NCI-H82 (cell line): ENCODE measurements at places on chromosomes 16 and 17.
A peak's percentile ranks its signal among the peaks of the same experiment; 100 is the strongest.

GRCh38 chr17:2239882-2240430 is 63.6 kb downstream of the SMG6 start:
- no peak for DNase-seq

DNA sequence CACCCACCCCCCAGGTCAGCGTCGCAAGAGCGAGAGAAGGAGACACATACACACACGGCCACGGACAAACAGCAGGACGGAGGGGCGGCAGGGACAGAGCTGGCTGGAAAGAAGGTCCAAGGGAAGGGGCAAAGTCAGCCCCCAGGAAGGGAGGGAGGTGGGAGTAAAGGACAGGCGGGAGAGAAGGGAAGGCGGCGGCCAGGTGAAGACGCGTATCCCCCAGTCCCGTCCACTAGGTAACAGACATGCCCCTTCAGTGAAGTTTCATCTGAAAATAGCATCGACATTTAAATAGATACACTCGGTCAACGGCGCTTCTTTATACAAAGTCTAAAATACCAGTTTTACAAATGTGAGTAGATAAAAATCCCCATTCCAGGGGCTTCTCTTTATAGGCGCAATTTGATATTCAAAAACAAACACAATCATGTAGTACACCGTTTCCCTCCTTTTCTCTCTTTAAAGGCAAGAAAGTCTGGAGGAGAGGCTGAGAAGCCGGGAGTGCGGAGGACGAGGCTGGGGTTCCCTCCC is 4.5 kb downstream of the CBX8 start:
- no peak for DNase-seq

- DNase-seq, result no peak
Measured at GRCh38 chr17:80647746-80648145, 103.1 kb downstream of the RPTOR start.

DNA sequence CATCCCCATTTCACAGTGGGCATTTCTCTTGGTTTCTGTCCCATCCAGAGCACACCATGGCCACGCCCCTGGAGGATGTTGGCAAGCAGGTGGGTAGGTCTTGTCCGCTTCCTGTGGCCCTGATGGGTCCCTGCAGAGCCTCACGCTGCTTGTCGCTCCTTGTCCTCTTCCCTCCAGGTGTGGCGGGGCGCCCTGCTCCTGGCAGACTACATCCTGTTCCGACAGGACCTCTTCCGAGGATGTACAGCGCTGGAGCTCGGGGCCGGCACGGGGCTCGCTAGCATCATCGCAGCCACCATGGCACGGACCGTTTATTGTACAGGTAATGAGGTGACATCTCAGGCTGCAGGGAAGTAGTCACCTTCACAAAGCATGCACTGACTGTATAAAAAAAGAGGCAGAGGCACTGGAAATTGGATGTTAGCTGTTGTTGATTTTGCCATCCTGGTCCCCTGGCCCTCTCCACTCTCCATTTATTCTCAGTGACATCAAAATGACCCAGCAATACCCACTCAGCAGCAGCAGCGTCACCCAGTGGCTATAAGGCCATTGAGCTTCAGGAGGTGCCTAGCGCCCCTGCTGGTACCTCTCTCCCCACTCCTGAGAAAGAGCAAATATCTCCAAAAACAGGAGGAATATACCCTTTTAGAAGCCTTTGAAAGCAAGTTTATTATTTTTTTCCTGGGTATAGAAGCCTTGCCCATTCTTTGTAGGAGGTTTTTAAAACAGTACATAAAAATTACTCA is 13.7 kb downstream of the METTL22 start:
- DNase-seq, result peak; percentile 56

- peak; percentile 5 for DNase-seq
Measured at GRCh38 chr16:25176136-25176535, 40.6 kb upstream of the AQP8 start.

- no peak for DNase-seq
Measured at GRCh38 chr17:8747742-8748141, 3.1 kb upstream of the CCDC42 start.

DNA sequence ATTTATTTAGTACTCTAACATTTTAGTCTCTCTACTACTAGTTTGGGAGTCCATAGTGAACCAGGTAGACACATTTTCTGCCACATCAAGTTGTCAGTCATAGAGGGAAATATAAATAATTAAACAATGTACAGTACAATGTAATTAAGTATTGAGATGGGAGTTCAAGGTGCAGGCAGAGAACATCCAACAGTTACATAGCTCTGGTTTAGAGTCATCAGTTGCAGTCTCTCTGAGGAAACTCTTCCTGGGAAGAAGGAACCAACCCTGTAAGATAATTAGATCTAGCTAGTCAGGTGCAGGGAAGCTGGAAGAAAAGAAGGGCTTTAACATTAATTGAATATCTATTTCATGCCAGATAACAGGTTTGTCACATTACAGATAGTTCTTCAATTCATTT is 457.9 kb upstream of the DYNLRB2 start:
- no peak for DNase-seq
